ENCODE measurements at places on chromosomes 4 and X.
A peak's percentile ranks its signal among the peaks of the same experiment; 100 is the strongest.

DNA sequence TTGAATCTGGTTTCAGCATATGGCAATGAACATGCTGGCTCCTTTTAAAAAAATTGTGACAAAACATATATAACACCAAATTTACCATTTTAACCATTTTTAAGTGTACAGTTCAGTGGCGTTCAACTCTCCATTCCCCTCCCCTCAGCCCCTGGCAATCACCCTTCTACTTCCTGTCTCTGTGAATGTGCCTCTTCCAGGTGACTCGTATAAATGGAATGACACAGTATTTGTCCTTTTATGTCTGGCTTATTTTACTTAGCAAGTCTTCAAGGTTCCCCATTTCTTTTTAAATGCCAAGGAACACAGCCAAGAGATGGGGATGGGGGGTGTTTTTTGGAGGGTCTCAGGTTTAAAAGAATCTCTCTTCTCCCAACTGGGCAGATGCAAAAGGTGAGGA, 35.4 kb upstream of the BCLAF3 start:
- DNase-seq: no peak

GRCh38 chrX:51892921-51893745, at the start of gene MAGED1:
Gene MAGED1 (plus strand): TSS chrX:51893623. CDS start chrX:51894305, 682 bp downstream.
- peak; percentile 83 for DNase-seq

DNA sequence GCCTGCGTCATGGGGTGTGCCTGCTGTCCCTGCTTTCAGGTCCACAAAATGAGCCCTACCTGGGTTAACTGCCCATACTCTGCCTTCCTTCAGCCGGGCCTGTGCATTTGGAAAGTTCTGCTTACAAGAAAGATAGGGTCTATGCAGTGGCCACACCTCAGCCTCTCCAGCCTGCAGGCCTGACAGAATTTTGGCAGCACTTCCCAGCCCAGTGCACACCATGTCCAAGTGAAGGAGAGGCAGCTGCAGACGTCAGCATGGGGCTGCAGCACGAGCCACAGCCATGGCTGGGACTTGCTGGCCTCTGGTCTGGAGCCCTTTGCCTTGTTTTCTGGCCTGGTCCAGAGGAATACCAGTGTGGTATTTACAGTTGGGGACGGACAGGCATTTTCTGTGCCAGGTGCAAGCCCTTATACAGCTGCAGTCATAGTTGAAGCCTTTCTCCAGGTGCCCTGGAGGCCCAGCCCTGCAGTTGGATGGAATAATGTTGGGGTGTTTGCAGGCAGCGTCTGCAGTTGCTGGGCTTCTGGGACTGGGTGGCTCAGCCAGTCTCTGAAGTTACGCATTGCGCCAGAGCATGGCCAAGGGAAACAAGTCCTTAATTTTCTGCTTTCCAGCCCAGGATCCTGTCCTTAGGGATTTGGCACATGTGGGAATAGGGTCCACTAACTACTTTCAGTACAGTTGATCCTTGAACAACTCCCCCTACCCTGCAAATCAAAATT, 26.2 kb downstream of the JADE1 start:
- no peak for DNase-seq

DNA sequence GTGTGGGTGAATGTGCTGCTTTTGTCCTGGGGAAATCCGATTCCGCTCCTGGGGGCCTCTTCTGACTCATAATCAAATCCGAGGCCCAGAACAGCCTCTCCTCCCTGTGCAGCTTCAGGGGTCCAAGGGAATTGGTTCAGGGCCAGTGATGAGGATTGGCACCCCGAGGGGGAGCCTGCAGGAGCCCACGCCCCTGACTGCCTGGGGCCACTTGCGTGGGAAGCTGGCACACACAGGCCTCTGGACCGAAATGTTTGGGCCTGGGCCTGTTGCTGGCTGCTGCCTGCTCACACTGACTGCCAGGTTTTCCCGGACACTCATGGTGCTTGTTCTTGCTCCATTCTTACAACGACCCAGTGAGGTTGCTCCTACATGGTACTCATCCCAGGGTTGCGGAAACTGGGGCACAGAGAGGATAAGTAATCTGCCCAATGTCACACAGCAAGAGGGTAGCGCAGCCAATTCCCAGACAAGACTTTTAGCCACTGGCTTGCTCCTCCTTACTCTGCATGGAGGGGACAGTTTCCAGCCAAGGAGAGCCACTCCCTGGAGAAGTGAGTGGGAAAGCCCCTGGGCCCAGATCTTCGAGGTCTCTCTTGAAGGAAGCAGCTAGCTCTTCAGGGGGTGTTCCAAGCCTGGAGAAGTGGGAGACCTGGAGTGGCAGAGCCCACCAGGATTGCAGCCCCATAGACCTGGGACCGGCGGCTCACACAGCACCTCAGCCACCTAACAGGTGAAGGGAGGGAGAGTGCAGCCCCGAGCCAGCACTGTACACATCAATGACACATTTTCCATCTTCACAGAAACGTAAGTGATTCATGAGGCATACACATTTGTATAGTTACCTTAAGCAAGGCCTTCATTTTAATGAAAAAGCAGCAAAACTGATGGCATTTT, 20.3 kb downstream of the CFAP99 start:
- DNase-seq: no peak

DNA sequence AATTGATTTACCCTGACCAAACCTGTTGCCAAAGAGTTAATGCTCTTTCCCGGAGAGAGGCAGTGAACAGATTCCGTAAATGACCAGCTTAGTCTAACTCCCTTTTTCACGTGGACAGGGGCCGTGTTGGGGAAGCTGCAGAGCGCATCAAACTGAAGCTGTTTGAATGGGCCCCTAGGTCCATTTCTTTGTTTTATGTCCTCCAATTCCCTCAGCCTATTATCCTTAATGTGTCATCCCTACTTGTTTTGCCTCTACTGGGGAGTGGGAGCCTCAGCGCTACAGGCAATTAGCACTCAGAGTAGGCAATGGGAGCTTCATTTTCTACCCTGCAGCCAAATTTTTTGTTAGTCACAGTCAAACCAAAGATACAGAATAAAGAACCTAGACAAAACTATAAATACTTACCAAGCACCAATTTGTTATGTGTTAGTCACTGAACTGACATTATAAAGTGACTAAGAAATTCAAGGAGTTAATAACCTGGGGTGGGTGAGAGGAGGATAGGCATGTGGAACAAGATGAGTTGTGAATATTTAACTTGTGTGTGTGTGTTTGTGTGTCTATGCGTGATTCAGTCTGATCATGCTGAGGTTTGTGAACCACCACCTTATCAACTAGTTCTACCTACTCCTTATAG, 417.4 kb downstream of the PACRGL start:
- no peak for DNase-seq

DNA sequence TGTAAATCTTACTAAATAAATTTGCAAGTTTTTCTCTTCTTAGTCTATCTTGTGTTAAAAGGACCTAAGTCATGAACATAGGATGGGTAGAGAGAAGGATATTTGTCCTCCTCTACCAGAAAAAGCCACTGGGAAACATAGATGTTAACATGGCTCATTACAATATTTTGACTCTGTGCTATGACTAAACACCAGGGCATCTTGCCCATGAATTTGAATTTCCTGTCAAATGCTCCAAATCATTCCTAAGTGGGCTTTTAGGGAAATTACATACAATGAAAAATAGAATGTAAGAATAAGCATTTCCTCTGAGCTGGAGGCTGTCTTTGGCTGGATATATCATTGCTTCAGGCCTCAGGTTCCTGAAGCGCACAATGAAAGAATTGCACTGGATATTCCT, 39.1 kb downstream of the ANOS1 start:
- no peak for DNase-seq

GRCh38 chr4:156137679-156138473, 184.2 kb upstream of the CTSO start:
- DNase-seq: no peak

All from suppressor macrophage (primary cell).